ENCODE measurements at places on chromosomes 1 and 21.

- no peak for DNase-seq
Measured at GRCh38 chr1:203799971-203800370, 4.5 kb downstream of the ZBED6 start.

DNA sequence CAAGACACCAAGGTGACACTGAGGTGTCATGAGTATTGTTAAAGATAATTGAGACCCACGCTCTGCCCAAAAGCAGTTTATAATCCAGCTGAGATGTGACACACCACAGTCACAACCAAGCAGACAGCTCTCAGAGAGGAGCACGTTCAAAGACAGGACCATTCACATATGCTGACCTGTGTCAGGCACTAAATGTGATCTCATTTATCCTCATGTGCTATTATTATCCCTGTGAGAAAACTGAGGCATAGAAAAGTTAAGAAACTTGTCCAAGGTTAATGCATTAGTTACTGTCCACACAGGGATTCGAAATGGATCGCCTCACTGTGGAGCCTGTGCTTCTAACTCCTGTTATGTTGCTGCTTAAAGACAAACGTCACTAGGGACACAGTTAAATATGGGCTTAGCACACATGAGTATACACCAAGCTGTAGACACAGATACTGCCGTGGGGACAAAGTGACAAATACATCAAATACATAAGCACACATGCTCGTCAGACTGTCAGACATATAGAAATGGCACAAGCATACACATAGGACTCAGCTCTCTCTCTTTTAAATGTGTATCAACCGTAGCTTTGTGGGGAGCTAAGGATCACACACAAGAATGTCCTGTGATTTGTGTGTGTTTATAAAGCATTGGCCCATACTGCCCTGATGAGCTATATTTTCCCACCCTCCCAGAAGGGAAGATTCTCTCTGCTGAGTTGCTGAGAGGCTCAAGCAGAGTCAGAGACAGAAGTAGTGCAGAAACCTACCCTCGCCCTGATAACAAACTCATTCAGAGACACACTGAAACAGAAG is 3.5 kb upstream of the IGSF8 start:
- no peak for DNase-seq

DNA sequence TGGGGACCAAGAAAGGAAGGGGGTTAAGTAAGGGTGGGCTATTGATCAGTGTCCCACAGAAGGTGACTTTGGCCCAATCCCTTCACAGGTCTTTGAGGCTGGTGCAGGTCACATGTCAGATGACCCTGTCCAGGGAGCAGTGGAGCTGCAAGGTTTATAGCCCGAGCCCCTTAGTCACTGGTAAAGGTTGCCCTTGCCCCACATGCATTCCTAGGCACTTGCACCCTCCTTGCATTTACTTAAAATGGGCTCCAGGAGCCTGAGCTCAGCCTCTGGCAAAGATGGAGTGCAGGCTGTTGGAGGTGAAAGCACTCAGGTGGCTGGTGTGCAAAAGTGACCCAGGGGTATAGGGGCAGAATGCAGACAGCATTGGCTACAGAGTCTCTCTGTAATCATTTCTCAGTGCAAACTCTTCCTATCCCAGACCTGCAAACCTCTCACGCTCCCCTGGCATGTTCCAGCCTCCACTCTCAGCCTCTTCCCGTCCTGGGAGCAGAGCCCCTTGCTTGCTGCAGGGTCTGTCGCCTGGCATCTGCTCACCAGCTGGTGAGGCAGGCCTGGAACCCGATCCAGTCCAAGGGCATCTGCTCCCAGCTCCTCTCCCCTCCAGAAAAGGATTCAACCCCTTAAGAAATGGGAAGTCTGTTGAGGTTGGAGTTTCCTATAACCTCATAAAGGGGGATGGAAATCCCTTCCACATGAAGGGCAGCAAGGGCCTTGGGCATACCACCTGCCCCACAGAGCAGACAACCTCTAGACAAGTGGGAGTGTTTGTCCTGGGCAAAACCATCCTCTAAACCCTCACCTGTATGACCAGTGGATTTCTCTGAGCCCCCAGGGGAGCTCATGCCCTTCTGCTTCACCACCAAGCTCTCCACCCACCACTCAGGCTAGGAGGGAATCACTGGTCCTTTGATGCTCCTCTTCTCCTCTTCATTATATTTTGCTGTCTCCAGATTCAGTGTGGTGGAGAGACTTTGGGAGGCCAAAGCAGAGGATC is 23.1 kb upstream of the PTPRF start:
- DNase-seq, result no peak

DNA sequence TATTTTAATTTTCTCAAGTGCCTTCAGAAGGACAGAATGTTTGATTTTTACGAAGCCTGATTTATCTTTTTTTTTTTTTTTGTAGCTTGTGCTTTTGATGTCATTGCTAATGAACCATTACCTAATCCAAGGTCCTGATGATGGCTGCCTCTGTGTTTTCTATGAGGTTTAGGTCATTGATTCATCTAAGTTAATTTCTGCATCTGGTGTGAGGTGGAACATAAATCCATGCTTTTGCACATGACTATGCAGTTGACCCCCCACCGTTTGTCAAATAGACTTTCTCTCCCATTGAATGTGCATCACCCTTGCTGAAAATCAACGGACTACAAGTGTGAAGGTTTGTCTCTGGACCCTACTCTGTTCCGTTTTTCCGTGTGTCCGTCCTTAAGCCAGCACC is 50.5 kb downstream of the COL6A1 start:
- no peak for DNase-seq

DNA sequence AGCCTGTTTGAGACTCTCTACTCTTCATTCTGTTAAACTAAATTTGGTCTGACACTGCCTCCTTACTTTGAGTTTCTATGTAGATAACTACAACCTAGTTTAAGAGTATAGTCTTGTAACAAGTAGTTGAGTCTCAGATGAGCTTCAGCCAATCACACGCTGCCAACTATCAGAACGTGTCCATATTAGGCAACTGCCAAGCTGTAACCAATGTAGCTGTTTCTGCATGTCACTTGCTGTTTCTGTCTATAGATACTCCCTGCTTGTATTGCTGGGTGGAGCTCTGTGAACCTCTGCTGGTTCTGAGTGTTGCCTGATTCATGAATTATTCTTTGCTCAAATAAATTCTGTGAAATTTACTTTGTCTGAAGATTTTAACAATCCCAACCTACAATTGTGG is 452.6 kb upstream of the NR5A2 start:
- no peak for DNase-seq

DNA sequence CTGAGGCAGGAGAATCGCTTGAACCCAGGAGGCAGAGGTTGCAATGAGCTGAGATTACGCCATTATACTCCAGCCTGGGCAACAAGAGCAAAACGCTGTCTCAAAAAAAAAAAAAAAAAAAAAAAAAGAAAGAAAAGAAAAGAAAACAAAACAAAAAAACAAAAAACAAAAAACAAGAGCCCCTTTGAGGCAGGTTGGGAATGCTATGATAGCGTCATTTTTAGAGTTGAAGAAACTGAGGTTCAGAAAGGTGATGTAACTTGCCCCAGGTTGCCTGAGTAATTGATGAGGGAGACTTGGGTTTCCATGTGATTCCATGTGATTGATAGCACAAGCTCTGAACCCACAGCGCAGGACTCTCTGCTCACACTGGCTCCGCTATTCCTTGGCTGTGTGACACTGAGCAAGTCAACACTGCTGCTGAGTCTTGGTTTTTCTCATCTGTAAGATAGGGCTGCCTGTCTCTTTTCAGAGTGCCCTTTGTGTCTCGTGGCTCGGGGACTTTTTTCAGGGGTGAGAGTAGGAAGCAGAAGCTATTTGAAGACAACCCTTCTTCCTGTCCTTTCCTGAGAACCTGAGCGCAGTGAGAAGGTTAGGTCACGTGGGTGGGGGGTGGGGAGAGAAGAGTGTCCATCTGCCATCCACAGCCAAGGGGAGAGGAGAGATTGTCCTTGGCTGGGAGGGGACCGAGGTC is 2.5 kb downstream of the CNR2 start:
- DNase-seq, result peak; percentile 31

DNA sequence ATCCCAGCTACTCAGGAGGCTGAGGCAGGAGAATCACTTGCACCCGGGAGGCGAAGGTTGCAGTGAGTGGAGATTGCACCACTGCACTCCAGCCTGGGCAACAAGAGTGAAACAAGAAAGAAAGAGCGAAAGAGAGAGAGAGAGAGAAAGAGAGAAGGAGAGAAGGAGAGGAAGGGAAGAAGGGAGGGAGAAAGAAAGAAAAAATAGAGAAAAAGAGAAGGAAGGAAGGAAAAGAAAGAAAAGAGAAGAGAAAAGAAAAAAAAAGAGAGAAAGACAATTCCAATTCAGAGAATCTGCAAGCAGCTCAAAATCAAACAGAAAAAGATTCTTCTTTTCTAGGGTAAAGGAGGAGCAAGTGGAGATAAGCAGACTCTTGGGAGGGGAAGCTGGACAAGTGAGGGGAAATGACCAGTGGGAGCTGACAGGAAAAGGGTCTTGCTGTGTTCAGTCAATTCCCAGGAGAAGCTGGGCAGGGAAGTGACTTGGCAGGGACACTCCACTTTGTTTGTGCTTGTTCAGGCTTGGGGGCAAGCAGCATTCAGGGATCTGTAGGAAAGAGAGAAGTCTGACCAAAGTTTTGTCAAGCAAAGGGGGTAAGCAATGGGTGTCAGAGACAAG is 3.6 kb upstream of the CAPN2 start:
- DNase-seq, result no peak

DNA sequence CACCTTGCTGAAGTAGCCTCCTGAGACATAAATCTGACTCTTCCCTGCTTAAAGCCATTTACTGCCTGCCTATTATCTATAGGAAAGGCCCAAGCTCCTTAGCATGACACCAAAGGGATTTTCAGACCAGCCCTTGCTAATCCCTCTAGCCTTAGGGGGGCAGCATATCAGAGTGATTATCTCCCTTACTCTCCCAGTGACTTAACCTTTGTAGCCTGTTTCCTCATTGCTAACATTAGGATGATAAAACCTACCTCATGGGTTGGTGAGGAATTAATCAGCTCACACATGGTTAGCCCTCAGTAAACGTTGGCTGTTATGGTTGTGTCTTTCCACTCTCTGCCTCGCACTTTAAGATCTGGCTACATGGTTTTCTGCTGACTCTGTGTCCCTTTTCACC is 70.1 kb downstream of the ROR1 start:
- DNase-seq, result no peak

DNA sequence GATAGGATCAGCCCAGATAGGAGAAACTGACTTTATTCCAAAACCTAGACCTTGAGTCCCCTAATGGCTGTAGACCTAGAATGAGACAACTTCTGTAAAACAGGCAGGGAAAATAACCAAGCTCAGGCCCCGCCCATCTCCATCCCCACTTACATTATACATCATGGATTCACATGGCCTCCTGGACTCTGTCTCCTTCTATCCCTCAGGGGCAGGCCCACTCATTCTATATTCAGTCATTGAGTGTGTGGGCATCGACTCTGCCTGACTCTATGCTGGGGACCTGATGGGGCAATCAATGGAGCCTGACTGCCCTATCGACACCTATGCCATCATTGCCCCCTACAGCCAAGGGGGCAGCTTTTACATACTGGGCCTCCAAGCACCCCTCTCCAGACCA is 6.4 kb downstream of the AVPR1B start:
- no peak for DNase-seq

- no peak for DNase-seq
Measured at GRCh38 chr1:76843821-76844464, 23.3 kb upstream of the ST6GALNAC5 start.

DNA sequence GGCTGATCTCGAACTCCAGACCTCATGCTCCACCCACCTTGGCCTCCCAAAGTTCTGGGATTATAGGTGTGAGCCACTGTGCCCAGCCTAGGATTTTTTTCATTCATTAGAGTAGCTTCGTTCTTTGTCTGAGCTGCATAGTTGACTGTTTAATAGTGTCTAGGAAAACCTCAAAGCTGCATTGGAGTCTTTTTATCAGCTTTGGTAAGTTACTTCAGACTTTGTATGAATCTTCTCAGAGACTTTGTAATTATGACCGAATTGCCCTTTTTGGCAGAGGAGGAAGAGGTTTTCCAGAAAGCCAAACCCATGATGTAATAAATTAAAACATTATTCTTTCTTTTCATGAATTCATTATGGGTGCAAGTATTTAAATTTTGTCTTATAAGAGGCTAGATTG is 5.1 kb downstream of the DNAJB4 start:
- no peak for DNase-seq

GRCh38 chr1:23798662-23799142 is 1.9 kb downstream of the GALE start:
- no peak for DNase-seq

DNA sequence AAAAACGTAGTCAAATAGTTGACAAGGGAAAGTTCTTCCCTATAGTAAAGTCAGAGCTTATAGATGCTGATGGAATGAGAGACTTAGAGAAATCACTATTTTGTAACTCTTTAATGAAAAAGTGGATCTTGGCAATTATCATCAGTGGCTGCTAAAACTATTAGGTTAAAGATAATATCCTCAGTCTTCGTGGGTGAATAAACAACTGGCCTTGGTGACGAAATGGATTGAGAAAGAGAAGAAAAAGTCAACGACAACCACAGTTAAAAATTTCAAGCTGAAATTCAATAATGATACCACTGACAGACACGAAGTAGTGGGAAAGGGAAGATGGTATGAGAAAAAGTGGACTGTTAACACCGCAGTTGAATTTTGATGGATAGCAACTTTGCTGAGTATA is 90.0 kb upstream of the GNG4 start:
- no peak for DNase-seq

- no peak for DNase-seq
Measured at GRCh38 chr1:78830321-78830720, 176.2 kb downstream of the ADGRL4 start.

GRCh38 chr1:154703170-154703569 is 95.2 kb upstream of the ADAR start:
- no peak for DNase-seq

- DNase-seq, result no peak
Measured at GRCh38 chr1:228311091-228311490, 95.5 kb downstream of the TRIM11 start.

- DNase-seq, result no peak
Measured at GRCh38 chr1:237910834-237911233, 20.1 kb upstream of the ZP4 start.

DNA sequence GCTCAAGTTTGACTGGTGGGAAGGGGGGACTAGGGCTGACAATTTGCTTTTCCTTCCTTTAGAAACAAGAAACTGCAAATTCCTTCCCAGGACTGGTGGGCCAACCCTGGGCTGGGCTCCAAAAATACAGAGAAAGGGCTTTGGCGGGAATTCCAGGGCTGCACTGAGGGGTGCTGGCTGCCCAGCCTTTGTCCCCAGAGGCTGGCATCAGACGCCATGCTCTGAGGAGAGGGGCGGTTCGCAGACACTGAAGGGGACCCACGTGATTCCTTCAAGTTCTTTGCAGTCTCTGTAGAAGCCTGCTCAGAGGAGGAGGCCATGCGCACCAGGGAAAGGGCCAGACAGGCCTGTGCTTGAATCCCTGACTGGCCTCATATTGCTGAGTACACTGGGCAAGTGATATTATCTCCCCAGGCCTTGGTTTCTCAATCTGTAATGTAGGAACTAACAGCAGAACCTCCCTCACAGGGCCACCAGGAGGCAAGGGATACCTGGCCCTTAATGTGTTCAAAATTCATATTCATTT is 119.5 kb downstream of the EPHB2 start:
- no peak for DNase-seq

Data from inflammatory macrophage (primary cell).